ENCODE measurements at places on chromosomes 12 and 14. TPM values are rescaled to one million over a fixed set of nuclear protein-coding genes. Genes with fewer than 3 reads are reported as not detected.

GRCh38 chr12:39935275-39935674 lies 170.6 kb downstream of the SLC2A13 start:
- no peaks in the 10 kb centered on the region for H3K36me3 ChIP-seq
- no peak overlapping the region for H3K27ac ChIP-seq
- H3K4me3 ChIP-seq: no peak overlapping the region
- no peaks in the 10 kb centered on the region for H3K4me1 ChIP-seq

- no peaks in the 10 kb centered on the region for H3K36me3 ChIP-seq
- no peak overlapping the region for H3K4me3 ChIP-seq
- no peaks in the 10 kb centered on the region for H3K27me3 ChIP-seq
- no peak for DNase-seq
- H3K4me1 ChIP-seq: no peaks in the 10 kb centered on the region
Observed at GRCh38 chr14:50719911-50720759, 52.0 kb upstream of the SAV1 start.

DNA sequence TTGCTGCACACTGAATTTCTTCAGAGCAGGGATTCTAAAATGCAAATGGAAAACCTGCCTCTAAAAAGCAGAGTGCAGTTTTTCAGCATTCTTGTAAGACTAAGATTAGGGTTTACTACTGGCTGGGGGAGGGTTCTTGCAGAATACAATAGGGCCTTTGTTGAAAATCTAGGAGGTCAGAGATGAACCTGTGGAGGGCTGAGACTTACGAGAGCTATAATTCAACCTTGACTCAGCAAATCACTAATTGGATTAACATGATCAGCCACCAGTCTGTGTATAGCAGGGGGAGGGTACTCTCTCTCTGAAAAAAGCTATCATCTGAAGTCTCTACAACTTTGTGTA lies 92.6 kb upstream of the HIF1A start:
- DNase-seq: no peak
- H3K27ac ChIP-seq: no peak overlapping the region
- peaks cover 13% of the 10 kb centered on the region for H3K4me1 ChIP-seq

- H3K27me3 ChIP-seq: no peaks in the 10 kb centered on the region
- no peak for DNase-seq
- H3K27ac ChIP-seq: no peak overlapping the region
Observed at GRCh38 chr12:102462795-102463465, 17.4 kb downstream of the IGF1 start.

DNA sequence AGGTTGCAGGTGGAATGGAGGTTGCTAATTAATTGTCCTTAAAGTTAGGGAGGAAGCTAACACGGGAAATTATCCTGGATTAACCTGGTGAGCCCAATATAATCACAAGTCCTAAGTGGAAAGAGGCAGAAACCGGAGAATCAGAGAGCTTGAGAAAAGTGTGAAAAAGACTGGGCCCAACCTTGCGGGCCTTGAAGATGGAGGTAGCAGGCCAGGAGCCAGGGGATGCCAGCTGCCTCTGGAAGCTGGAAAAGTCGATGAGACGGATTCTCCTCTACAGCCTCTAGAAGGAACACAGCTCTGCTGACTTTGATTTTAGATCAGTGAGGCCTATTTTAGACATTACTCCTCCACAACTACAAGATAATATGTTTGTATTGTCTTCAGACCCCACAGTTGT lies 2.1 kb downstream of the SDR9C7 start:
- no peak overlapping the region for H3K4me3 ChIP-seq
- DNase-seq: no peak
- no peaks in the 10 kb centered on the region for H3K4me1 ChIP-seq
- H3K36me3 ChIP-seq: no peaks in the 10 kb centered on the region
- H3K27me3 ChIP-seq: no peaks in the 10 kb centered on the region

Gene ASCL1
- not detected for total RNA-seq

Gene EXOC3L4
- 0.35 TPM for total RNA-seq
